ENCODE measurements at places on chromosomes 2 and 18.

DNA sequence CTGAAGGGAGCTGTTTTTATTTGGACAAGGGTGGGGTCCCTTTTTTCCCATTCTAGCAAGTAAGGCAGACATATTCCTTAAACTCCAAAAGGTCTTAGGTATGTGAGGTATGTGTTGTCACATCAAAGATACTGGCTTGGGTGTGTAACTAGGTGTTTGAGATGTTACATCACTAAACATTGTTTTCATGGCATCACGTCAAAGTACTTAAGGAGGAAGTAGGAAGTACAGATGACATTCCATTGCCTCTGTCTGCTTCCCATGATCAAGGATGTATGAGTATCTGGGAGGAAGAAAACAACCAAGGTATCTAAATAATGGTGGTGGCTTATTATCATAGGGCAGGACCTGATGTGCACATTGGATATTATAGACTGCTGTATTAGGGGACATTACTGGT lies 39.3 kb downstream of the CD302 start:
- DNase-seq: no peak

GRCh38 chr2:172095905-172096625 lies 6.6 kb downstream of the DLX2 start:
- DNase-seq: no peak

DNA sequence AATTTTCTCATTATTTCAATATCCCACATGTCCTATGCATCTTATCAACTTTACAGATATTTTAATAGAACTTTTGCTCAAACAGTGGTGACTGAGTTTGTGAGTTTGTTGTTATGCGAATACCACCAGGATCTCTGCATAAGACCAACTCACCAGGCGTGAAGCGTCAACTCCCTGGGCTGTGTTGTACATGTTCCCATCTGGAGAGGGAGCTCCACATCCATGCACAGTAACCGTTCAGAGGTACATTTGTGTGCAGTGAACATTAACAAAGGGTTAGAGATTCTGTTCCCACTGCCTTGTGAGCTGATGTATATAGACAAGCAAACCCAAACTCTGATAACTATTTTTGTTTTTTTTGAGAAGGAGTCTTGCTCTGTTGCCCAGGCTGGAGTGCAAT lies 188.7 kb downstream of the MYT1L start:
- no peak for DNase-seq

DNA sequence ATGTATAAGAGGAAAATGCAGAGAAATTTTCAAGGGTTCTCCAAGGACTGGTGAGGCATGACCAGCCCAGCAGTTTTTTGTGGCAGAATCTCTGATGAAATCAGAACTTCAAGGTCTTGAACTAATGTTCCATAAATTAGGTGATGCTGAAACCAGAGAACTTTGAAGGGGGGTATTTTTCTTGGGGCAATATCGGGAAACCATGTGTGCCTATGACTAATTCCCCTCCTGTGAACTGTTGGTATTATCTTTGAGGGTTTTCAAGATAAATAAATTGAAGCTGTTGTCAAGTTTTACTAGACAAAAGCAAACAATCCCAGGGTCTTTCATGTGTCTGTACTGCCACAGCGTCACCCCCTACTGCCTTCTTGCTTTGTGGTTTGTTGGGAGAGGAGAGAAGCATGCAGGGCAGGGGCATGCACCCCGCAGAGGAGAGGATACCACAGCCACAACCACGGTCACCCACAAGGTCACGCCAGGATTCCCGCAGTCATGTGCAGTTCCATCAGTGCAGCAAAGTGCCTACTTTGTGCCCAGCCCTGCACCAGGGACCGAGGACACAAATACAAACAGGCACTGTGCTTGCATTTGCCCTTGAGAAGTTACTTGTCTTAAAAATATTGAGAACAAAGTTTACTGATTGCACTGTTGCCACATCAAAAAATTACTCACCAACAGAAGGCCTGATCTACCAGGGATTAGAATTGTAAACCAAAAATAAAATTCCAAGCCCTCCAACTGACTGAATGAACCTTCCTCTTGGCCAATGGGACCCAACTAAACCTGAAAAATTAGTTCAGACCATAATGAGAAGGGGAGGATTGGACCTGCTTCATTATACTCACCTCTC lies 413.3 kb upstream of the TRIB2 start:
- DNase-seq: no peak

DNA sequence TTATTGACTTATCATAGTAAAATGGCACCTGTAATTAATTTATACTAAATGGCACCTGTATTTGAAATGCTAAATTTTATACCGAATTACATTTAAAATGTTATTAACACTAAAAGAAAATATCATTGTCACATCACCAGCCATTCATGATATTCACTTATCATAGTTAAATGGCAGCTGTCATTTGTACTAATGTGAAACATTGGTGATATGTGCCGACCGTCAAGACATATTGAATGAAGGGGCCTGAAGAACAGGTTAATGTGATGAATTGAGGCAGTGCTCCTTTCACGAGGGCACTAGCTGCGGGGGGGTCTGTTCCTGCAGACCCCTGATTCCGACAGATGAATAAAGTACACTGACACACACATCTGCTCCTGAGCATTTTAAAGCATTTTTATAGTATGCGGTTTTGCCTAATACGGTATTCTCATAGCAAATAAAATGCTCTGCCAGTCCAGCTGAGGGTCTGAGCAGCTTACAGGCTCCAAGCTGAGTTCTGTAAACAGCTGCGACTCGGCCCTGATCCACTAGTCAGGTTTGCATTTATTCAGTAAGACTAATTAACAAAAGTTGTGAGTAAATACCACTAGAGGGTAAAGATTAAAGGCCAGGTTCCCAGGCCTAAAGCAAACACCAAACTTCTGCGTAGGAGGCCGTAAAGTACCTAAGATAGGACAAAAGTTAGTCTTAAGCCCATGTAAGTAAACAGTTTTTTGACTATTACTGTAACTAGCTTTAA lies 593.4 kb upstream of the NETO1 start:
- DNase-seq: no peak

DNA sequence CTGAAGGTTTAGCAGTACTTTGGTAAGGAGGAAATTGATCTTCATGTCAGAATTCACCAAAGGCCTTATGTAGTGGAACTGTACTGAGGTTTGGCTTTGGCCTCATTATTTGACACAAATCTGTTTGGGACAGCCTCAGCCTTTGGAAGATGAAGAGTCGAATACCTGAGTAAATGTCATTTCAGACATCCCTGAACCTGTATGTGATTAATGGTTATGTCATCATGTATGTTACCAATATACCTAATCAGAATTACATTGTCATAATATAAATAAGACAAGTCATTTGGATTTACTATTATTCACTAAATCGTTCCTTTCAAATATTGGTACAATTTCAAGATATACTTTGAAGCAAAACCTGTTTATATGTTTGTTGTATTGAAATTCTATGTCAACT lies 10.6 kb upstream of the ABCA12 start:
- no peak for DNase-seq

GRCh38 chr18:79442508-79443221 lies 46.9 kb downstream of the NFATC1 start:
- DNase-seq: no peak

DNA sequence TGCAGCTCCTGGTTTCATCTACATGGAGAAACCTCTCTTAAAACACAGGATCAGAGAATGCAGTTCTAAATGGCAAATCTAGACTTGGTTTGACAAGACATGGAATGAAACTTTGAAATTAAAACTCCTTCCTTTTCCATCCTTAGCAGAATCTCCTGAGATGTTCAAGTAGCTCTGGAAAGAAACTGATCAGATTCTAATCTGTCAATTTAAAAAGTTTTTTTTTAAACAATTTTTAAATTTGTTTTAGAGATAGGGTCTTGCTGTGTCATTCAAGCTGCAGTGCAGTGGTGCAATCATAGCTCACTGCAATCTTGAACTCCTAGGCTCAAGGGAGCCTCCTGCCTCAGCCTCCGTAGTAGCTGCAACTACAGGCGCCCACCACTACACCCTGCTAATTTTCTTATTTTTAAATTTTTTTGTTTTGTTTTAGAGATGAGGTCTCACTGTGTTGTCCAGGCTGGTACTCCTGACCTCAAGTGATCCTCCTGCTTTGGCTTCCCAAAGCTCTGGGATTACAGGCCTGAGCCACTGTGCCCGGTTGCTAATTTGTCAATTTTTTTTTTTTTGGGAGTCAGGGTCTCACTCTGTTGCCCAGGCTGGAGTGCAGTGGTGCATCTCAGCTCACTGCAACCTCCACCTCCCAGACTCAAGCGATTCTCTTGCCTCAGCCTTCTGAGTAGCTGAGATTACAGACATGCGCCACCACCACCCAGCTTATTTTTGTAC lies 216.7 kb downstream of the TGIF1 start:
- DNase-seq: no peak

GRCh38 chr2:120432976-120433815 lies 87.3 kb downstream of the INHBB start:
- no peak for DNase-seq

GRCh38 chr2:179692043-179692442 lies 169.4 kb downstream of the ZNF385B start:
- DNase-seq: no peak

DNA sequence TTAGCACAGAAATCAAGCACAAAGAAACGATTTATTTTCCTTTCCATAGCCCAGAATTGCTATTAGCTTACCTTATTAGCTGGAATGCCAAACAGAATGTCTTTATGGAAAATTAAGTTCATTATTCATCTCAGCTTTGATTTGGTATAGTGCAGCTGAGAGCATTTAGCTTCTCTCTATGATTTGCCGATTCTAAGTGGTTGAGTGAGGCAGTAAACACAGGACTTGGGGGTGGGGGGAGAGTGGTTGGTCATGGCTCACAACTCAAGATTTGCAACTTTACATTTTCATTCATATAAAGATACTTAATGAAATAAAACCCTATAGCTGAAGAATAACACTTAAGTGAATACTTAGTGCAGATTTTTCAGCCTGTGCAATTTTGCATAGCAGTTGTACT lies 395.2 kb downstream of the TGIF1 start:
- DNase-seq: no peak

- no peak for DNase-seq
Measured at GRCh38 chr18:55876254-55876653, 288.3 kb upstream of the TCF4 start.

DNA sequence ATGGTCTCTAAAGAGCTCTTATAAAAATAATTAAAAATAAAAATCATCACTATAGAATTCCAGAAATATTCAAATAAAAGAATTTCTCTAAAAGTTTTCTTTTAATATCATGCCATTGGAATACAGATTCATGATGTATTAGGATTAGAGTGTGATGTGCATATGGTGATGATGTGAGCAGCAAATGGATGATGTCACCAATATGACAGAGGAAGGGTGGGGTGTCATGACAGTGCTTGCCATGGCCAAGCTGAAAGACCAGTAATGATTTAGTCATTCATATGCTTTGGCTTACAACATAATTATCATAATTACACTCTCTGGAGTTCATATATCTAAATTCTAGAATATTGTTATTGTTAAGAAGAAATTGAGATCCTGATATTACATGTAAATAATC lies 27.4 kb upstream of the TTC32 start:
- no peak for DNase-seq

GRCh38 chr18:69402533-69402989 lies 1.9 kb downstream of the DOK6 start:
- DNase-seq: no peak

GRCh38 chr18:40929399-40929798 lies 1025.6 kb upstream of the PIK3C3 start:
- DNase-seq: no peak

DNA sequence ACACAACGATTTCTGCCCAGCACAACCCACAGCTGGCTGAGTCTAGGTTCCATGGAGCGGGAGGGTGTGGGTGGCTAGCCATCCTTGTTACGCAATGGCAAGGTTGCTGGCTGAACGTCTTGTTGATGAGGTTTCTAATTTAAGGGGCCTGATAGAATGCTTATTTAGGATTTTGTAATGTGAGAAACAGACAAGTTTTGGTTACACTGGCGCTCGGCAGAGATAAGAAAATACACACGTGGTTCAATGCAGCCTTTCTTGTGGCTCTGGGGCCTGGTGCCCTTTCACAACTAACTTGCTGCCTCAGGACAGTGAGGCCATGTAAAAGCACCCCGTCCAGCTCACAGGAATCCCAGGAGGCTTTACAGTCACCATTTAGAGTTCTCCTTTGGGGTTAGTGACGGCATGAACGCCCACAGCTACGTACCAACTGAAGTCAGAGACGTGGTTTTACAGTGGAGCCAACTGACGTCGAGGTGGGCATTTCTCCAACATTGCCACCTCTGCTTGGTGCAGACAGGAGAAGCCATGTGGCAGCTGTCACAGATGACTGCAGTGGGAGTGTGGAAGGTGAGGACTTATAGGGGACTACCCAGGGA lies 29.7 kb upstream of the PIEZO2 start:
- DNase-seq: no peak

DNA sequence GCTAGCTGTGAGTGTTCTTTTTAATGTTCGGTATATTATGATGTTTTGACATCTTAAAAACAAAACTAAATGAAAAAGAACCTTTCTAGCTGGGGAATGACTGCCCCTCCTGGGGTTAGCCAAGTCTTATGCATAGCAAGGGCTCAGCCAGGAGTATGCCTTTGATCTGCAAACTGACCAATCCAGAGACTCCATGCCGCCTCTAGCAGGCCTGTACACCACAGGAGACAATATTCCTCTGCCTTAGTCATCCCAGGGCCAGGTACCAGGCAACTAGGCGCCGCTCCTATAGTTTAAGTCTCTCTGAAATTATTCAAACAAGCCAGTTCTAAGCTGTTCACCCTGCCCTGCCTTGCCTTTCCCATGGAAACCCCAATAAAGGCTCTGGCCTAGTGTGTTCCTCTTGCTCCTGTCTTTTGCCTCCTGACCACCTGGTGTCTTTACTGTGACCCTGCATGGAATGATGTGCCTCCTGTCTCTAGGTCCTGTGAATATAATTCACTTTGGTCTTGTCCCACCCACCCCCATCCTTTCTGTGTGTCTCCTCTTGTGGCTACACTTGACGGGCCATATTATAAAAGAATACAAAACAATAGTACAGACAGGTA lies 52.0 kb upstream of the CHN1 start:
- no peak for DNase-seq

DNA sequence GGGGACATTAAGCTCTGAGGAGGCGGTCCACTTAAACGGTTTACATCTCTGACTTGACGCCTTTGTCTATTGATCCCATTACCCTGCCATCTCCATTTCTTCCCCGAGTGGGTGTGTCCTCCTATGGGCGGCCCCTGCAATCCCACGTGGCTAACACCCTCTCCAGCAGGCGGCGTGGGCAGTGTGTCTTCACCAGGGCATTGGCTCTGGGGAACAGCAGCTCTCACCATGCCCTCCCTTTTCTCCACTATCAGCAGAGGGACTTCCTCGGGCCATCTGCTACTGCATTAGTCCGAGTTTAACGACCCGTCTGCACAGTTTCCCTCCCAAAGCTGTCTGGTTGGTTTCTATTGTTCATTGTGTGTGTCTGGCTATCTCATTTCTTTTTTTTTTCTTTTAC lies 511.9 kb upstream of the NRP2 start:
- no peak for DNase-seq

- no peak for DNase-seq
Measured at GRCh38 chr2:16015210-16015902, 75.0 kb downstream of the MYCN start.
